ENCODE measurements at places on chromosomes 11 and 22.

GRCh38 chr22:23264610-23265367, 84.5 kb downstream of the BCR start:
- DNase-seq, result no peak

GRCh38 chr22:46655861-46656608, 35.8 kb downstream of the GRAMD4 start:
- no peak for DNase-seq

DNA sequence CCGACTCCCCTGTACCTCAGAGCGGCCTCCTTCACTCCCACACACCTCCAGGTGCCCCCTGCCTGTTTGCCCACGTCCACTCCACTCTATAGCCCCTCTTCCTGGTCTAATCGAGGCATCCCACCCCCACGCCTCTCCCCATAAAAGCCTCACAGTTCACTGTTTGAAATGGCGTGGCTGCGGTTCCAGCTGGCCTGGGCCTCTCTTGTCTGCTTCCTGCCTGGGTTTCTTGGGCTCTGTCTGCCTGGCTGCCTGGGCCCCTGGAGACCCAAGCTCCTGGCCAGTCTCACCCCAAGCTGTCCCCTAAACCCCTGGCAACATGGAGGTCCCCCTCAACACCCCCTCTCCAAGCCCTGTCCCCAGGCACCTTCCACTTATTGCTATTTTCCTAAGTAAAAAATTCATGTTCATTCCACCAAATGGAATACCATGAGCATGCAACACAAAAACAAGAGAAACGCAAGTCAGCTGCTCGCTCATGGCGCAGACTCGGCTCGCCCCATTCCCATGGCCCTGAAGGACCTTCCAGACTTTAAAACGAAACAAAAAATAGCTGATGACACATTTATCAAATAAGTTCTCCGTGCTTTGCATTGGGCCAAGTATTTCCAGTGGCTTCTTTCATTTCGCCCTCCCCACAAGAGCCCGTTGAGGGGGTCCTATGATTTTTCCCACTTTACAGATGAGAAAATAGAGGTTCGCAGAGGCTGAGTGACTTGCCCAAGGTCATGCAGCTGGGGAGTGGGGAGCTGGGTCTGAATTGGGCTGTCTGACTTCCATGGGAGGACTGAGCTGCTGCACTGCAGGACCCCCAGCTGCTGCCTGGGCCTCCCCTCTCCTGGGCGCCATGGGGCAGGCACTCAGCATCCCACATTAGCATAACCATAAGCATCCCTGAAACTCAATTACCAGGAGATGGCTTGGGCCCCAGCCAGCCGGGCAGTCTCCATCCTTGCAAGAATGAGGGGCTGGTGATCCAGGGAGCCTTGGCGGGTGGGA, 11.7 kb upstream of the FLRT1 start:
- no peak for DNase-seq

GRCh38 chr11:38711110-38711509, 2113.1 kb upstream of the RAG2 start:
- DNase-seq, result no peak

- DNase-seq, result no peak
Observed at GRCh38 chr11:63520606-63521170, 14.8 kb downstream of the LGALS12 start.

- peak; percentile 43 for DNase-seq
Observed at GRCh38 chr11:57248780-57249383, 11.8 kb upstream of the APLNR start.

- DNase-seq, result no peak
Observed at GRCh38 chr11:65125197-65126056, 3.3 kb downstream of the MRPL49 start.

DNA sequence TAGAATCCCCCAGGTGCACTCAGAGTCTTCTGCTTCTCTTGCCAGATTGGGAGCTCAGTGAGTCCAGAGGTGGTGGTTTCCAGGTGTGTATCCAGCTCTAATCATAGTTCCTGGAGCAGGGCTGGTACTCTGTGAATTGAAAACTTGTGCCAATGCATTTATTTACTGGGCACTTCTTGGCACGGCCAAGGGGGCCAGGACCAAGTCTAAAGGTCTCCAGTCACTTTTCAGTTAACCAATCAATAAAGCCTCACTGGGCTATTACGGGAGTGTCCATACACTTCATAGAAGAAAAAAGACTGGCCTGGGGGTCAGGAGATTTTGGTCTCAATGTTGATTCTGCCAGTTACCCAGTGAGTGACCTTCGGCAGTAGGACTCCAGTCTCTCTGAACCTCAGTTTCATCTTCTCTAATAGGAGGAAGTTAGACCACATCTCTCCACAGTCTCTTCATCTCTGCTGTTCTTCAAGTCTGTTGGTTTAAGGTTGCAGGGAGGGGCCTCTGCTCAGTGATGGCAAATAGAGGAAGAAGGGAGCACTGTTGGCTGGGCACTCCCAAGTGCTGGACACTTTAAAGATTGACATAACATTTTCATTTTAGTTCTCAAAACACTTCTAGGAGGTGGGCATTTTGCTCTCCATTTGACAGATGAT, 188.5 kb upstream of the E2F8 start:
- no peak for DNase-seq

- DNase-seq, result no peak
Observed at GRCh38 chr11:8831861-8832260, 79.1 kb upstream of the AKIP1 start.

- no peak for DNase-seq
Observed at GRCh38 chr11:19978668-19979518, 181.4 kb downstream of the DBX1 start.

- no peak for DNase-seq
Observed at GRCh38 chr11:85826116-85826855, 15.3 kb upstream of the SYTL2 start.

DNA sequence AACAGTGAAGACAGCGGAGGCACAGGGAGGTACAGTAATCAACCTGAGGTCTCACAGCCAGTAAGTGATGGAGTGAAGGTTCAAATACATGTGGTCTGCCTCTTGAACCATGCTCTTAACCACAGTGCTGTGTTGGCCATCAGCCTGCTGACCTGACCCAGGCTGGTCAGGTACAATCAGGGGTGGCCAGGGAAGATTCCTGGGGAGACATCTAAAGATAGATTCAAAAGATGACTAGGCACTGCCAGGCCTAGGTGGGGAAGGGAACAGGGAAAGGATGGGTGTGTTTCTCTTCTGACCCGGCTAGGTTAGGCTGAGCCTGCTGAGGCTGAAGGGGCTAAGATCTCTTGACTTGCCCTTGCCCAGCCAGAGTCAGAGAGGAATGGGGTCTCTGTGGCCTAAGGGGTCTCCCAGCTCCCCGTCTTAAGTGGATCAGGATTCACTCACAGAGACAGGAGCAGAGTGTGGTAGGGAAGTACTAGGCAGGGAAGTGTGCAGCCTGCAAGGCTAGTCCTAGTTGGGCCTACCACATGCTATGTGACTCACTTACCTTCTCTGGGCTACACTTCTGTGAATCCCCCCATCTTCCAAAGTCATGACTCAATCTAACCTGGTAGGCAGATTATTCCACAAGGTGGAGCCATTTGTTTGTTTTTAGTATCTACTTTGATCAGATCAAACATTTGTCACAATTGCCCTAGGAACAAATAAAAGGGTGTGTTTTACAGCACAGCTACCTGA, 10.4 kb upstream of the SREBF2 start:
- peak; percentile 26 for DNase-seq

DNA sequence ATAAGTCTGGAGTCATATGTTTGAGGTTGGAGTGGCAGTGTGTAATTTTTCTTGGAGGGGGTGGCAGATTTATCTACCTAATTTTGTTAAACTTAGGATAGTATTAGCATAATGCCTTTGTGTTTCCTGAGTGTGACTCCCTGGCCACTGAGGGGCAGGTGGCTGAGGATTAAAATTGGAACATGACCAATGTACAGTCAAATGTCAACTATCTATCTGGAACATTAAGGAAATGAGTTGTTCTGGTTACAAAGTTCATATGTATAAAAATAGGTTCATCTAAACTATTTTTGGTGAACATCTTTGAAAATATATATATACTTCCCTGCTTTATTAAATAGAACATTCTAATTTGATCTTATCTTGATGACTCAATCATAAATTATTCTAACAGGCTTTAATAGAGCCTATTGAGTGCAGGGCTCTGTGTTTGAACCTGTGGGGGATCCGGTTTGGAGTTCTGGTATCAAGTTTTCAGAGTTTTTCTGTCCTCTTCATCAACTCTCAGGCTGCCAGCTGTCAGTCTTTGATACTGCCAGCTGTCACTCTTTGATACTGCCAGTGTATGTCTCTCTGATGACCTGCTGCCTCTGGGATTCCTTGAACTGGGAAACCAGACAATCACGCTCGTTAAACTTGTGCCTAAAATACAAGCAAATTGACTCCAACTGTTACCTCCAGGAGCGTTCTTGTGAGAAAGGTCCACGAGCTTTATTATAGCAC, 309.6 kb downstream of the METTL15 start:
- no peak for DNase-seq

GRCh38 chr11:15539645-15540044, 424.9 kb downstream of the INSC start:
- DNase-seq, result no peak

GRCh38 chr11:119190531-119190930, 5.3 kb downstream of the NHERF4 start:
- DNase-seq, result no peak

DNA sequence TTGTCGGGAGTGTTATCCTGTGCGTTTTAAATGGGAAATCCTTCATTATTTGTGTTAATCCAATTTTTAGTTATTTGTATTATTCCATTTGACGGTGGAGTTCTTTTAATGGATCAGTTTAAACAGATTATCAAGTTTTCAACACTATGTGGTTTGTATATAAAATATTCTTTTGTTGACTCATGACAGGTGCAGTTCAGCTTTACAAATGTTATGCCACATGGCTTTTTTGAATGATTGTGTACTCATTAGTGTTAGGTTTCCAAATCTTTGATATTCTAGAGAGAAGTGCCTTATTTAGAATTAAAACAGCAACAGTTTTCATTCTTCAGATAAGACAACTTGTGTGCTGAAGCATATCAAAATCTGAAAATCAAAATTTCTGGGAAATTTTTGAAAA, 2.4 kb downstream of the JAM3 start:
- DNase-seq, result no peak

- no peak for DNase-seq
Observed at GRCh38 chr11:119641983-119642745, 86.8 kb downstream of the NECTIN1 start.

GRCh38 chr11:17812091-17812864, 77.7 kb downstream of the KCNC1 start:
- no peak for DNase-seq

DNA sequence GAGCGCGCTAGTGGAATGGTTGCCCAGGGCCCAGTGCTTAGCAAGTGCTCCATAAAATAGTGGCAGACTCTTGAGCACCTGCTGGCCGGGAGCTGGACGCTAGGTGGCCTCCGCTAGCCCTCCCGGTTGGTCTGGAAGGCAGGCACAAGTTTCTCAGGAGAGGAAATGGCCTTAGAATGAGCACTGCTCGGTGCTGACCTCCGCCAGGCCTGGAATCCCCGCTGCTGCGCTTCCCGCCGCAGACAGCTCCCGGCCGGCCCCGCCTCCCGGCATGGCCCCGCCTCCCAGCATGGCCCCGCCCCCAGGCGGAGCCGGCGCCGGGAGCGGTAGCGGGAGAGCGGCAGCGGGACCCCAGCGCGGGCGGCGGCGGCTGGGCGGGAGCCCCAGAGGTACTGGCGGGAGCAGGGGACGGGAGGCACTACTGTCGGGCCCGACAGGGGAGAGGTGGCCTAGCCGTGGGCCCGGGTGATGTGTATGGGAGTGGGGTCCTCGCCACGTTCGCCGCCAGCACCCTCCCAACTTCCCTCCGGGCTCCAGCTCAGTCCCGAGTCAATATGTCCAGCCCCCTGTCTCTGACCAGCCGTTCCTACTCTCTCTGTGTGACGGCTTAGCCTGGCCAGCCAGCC, at the start of gene SIPA1:
Gene SIPA1 (plus strand): TSS at position 308 of the 626 bp plus-strand sequence. CDS start 2,821 bp downstream, outside the sequence.
- DNase-seq, result no peak

DNA sequence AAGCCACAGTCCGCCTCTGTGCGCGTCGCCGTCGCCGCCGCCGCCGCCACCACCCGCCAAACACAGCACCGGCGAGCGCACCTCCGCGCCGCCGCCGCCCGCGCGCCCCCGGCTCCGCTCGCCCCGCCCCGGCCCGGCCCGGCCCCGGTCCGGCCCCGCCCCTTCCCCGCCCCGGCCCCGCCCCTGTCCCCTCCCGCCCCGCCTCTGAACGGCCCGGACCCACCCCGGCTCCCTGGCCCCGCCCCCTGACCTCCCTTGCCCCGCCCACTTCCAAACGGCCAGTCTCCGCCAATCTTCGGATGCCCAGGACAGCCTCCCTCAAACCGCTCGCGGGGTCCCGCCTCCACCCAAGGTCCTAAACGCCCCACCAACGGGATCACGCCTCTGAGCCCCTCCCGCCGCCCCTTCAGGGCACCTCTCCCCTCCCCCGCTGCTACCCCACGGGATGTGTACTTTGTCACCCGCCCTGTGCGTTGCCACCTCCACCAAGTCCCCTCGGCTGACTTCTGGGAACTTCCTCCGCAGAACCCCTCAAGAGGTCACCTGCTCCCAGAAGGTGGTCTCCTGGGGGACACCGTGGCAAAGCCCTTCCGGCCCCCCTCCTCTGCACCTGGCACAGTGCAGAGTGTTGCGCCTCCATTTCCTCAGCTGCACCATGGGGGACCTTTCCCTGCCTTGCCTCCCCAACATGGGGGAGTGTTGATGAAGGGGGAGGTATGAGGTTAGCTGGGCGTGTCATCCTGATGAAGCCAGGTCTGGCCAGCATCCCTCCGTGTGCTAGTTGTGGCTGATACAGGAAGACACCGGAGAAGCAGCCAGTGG, at the start of gene KIAA0930:
Gene KIAA0930 (minus strand): TSS at position 85 of the 822 bp plus-strand sequence. CDS start 191 bp downstream, outside the sequence.
- no peak for DNase-seq

- no peak for DNase-seq
Observed at GRCh38 chr11:64971421-64972233, at the start of gene MAJIN. MAJIN (minus strand) TSS chr11:64972108; CDS start chr11:64959405, 12,703 bp downstream.

- no peak for DNase-seq
Observed at GRCh38 chr11:8262552-8263108, 1.0 kb downstream of the LMO1 start.

DNA sequence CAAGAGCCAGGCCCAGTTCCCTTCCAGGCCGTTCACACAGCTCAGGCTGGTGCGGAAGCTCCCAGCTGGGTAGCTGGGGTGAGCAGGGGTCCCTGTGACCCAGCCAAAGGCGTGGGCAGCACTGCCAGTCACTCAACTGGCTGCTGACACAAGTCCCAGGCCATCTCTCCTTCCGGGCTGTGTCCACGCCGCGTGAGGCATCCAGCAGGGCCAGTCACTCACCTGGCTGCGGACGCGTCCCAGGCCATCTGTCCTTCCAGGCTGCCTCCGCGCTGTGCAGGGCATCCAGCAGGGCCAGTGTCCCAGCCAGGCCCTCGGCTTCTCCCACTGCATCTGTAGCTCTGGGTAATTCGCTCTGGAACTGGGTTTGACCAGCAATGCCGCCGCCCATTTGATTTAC, 184.2 kb downstream of the BRD1 start:
- no peak for DNase-seq
